ENCODE measurements at places on chromosomes 4 and X.

- no peak for DNase-seq
Observed at GRCh38 chr4:28254003-28254402, 1393.4 kb downstream of the STIM2 start.

DNA sequence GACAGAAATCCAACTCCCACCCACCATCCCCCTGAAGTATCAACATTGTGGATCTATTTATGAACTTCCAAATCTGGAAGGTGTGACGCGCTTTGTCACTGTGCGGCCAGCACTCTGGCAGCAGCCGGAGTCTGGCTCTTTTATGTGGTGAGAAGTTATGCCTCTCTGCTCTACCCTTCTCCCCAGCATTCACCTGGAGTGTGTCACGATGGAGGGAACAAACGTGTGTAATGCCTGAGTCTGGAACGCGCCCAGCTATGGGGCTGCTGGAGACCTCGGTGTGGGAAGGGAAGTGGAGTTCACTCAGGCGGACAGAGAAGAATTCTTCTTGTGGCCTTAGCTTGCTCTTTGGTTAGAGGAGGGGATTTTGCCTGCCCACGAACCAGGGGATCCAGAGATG is 222.1 kb upstream of the RPL34 start:
- DNase-seq, result no peak

GRCh38 chrX:39398215-39398962 is 597.1 kb downstream of the MID1IP1 start:
- no peak for DNase-seq

- no peak for DNase-seq
Observed at GRCh38 chr4:183875251-183875825, 29.8 kb upstream of the STOX2 start.

DNA sequence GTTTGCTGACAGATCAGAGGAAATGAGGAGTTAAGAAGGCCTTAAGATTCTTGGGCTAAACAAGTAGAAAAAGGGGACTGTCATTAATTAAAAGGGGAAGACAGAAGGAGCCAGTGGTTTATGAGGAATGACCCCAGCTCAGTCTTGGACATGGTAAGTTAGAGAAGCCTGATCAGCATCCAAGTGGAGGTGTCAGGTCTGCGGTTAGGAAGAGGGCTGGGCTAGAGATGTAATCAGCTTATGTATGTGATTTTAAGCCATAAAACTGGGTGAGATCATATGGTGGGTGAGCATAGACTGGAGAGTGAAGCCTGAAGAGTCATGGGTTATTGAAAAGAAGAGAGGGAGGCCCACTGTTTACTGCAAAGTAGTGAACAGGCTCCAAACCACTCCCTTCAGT is 246.1 kb downstream of the NR3C2 start:
- no peak for DNase-seq

GRCh38 chr4:74531963-74532794 is 87.2 kb downstream of the AREG start:
- DNase-seq, result no peak

DNA sequence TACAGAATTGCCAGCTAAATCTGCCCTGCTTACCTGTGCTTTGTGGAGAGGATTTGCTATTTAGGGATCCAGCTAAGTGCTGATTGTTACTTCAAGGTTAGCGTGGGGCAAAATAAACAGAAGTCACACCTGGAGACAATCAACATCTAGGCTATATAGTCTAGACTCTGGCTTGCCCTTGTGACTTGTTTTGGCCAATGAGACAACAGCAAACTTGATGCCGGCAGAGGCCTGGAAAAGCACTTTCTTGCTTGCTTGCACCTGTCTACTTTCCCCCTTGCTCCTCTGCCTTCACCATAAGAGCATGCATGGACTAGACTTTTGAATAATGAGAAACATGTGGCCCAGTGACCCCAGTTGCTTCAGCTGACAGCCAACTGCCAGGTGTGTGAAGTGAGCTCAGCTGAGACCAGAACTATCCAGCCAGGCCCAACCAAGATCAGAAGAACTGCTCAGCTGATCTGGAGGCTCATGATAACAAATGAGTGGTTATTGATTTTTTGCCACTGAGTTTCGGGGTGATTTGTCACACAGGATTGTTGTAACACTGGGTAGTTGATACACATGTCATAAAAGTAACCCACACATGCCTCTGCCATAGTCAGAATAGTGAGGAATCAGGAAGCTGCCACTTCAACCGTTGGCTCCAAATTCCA is 164.4 kb downstream of the RBMX2 start:
- no peak for DNase-seq

DNA sequence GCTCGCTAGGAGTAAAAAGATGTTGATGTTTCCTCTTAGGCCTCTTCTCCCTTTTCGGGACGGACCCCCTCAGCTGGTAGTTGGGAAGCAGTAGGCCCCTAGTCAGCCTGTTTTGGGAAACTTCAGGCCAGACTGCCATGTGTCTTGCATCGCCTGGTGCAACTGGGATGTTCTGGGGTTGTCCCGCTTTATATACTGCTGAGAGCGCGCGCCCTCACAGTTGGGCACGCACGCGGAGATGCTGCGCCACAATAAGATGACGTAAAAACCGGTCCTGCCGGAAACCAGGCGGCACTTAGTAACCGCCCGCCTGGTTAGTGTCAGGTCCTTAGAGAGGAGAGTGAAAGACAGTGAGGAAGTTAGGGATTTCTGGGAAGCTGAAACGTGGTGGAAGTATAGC is 231.3 kb upstream of the CT83 start:
- no peak for DNase-seq

GRCh38 chr4:183455431-183456195 is 11.2 kb downstream of the CDKN2AIP start:
- DNase-seq, result no peak
